Tongue (tissue), 3 donors: ENCODE measurements at places on chromosomes 3 and 15.

- no peak for DNase-seq
Measured at GRCh38 chr15:87263296-87263695, 993.2 kb downstream of the NTRK3 start.

DNA sequence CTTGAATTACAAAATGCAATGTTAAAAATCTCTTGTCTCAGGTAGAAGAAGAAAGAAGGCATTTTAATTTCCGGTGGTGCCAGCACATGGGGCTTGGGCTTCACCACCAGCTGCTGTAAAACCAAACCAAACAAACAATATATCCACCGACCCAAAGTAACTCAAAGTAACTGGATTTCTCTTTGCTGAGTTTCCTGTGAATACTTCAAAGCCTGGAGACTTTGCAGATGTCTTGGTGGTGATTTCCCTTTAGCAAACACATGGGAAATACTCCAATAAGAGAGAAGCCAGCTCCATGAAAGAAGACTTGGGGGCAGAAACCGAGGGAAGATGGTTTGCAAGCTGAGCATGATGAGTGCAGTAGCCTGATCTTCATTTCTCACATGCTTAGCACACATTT lies 62.6 kb downstream of the EIF4E3 start:
- peak; percentile 64 for DNase-seq

GRCh38 chr15:57824186-57824585 lies 117.7 kb downstream of the POLR2M start:
- no peak for DNase-seq

- DNase-seq: no peak
Measured at GRCh38 chr3:52507359-52507758, 12.2 kb downstream of the STAB1 start.

DNA sequence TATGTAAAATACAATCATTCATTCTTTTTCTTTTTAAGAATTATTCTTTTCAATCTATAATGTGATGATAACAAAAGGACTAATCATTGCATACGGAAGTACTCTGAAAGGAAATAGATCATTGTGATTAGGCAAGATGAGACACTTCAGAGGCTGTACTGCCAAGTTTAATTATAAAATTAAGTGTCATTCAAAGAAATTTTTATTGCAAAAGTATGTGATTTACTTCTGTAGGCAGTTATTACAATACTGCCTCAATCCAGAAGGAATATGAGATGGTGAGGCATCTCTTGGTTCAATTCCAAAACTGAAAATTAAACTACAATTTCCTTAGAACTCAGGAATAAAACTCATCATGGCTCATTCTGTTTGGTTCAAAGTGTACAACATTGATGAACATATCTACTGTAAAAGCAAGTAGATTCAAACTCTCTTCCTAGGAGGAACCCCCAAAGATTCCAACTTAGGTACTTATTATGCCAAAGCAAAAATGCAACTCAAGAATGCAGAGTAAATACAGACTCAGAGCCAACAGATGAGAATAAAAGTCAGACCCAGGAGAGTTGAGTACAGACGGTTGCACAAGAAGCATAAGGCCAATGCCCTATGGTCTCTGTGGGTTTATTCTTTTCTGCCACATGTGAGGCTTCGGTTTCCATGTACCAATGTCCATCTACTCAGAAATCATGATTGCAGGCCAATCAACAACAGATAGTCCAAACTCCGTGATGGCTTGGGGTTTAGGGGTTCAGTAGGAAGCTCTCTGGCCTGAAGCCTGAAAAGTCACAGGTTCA lies 118.5 kb upstream of the WNT5A start:
- DNase-seq: no peak

DNA sequence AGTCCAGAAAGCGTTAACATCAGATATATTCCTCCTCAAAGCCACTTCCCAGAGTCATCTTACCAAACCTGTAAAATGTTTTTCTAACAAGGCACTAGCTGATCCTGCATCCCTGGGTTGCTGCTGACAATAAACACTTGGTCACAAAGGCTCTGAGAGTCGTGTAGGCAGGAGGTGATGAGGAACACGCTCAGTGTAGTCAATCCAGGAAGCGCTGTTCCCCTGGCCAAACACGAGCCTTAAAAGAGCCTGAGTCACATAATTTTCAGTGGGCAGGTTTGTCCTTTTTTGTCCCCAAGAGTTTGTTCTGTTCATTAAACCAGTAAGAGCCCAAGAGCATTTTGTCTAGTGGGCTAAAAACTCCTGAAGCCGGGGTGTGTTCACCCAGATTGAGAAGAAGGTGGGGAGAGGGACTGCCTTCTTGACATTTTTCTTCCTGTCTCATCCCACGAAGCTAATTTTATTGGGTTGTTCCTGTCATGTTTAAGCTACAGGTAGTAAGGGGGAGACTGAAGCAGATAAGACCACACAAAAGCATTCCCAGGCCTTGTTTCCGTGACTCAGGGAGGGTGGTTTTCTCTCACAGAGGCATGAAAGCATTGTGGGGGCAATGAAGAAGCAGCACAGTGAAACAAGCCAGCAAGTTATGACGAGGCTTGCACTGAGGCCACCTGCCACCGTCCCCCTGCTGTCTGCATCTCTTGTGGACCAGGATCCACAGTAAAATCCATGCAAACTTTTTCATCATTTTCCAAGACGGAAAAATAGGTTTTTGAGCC lies 73.7 kb downstream of the FOXB1 start:
- DNase-seq: no peak

DNA sequence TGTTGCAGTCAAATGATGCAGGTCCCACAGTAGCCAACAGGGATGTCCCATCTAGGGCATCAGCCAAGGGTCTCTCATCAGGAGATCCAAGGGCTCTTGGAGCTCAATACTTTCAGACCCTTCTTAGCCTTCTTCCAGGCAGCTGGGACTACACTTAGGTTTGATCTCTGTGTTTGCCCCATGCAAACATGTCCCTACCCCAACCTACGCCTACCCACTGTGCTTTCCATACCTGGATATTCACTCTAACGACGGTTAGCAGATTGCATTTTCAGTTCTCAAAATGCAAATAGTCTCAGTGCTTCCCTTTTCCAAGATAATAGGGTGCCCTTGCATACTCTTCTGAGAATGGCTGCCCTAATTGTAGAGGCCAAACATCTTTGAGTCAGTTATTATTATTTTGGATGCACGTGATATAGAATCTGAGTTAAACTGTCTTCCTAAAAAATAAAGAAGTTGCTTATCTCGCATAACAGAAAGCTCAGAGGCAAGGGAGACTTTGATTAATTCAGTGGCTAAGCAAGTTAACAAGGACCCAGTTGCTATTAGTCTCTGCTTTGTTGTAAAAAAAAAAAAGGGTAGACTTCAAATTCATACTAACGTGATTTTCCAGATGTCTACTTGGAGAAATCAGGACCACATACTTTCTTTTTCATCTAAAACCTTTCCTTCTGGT lies 1.0 kb upstream of the CEP70 start:
- DNase-seq: no peak
